ENCODE measurements at places on chromosomes 3 and 15. TPM values are rescaled to one million over a fixed set of nuclear protein-coding genes. Genes with fewer than 3 reads are reported as not detected.

GRCh38 chr15:62323353-62323890 lies 158.3 kb upstream of the C2CD4B start:
- no peak for DNase-seq

DNA sequence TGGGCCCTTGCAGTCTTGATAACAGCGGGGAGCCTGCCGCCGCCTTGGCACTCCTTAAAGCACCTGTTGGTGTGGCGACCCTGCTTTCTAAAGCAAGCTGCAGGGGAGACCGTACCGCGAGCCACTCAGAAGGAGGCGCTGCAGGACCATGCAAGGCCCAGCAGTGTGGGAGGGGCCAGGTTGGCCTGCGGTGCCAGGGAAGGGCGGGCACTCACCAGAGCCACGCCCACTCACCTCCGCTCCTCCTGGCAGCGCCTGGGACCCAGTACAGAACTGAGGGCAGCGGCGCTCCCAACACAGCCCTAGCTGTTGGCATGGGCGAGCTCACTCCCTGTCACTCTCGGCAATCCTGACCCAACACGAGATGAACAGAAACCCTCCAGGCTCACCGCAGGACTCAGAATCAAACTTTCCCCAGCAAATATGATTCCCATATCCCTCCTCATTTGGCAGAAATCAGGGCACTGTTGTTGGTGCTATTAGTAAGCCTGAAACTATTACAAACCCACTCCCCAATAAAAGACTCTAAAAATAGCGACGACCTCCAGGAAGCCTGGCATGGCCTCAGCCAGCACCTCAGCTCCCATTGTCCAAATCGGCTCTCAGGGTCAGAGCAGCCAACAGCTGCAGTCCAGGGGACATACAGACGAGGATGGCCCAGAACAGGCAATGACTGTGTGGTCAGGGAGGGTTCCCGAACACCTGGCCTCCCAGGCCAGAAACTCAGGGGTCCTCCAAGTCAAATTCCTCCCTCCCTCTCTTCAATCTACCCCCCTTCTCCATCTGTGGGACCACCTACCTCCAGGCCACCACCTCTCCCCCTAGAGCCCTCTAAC lies 77.2 kb downstream of the TBC1D2B start:
- DNase-seq: no peak

GRCh38 chr3:156963096-156963495 lies 136.9 kb downstream of the LEKR1 start:
- no peak for DNase-seq

DNA sequence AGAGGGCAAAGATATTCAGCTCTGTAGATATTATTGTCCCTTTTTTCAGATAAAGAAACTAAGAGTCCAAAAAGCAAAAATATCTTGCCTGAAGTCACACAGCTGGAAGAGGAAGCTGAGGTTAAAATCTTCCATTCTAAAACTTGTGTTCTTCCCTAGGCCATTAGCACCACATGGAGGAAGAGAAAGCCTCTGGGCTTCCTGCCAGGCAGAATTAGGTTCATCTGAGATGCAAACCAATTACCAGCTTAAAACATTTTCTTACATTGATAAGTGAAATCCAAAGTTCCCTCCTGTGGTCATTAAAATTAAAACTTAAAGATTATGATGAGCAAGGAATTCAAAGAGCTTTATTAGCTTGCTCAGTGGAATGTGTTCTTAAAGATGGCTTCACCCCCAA lies 235.3 kb upstream of the SETMAR start:
- DNase-seq: no peak

GRCh38 chr15:60351066-60351465 lies 46.7 kb downstream of the ANXA2 start:
- DNase-seq: no peak

- peak; percentile 58 for DNase-seq
Observed at GRCh38 chr3:138914870-138915502, 32.0 kb downstream of the FOXL2 start.

DNA sequence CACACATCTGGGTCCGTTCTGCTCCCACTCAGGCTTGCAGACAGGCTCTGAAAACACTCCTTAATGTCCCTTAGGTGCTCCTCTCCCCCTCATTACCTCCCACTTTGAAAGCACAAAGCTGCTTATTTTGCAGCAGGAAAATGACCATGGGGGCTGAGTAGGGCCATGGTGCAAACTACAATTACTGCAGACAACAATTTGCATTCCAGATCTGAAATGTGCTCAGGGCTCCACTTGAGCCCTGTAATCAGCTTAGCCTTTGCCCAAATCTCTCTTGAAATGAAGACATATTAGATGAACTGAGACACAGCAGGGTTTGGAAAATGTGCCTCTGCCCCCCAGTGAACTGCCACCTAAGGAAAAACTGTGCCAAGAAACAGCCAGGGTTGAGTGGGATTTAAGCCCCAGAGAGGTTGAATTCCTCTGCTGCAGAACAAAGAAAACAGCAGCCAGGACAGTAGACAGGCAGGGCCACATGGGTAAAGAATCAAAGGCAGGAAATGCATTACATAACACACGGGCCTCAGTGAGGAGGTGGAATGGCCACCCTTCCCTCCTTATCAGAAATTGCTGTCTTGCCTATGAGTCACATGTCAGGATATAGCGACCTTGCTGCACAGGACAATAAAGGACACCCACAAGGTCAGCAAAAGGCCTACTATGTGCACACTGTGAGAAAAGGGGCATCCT lies 126.8 kb upstream of the ARHGEF3 start:
- no peak for DNase-seq

DNA sequence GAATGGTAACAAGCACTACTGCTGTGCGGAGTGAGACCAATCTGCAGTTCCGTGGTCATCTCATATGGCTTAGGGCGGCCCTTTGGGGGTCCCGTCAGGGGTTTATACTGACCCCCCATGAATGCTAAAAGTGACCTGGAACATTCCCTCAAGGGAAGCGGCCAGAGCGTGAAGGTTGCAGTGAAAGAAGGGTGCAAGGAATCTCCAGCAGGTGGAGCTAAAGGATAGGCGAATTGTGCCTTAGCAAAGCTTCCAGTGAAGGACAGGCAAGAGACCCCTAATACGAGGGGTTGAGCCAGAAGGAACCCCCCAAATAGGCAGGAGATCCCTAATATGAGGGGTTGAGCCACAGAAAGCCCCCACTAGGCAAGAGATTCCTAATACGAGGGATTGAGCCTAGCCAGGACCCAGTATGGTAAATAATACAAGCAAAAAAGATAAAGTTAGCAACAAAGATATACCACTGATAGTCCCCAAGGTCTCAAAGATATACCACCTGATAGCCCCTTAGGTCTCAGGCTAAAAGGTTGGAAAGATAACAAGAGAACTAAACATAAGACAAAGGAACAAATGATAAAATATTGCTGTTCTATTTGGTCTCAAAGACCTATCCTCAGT lies 32.8 kb downstream of the ZNF589 start:
- peak; percentile 69 for DNase-seq

- DNase-seq: no peak
Observed at GRCh38 chr3:178406206-178406605, 130.0 kb upstream of the KCNMB2 start.

DNA sequence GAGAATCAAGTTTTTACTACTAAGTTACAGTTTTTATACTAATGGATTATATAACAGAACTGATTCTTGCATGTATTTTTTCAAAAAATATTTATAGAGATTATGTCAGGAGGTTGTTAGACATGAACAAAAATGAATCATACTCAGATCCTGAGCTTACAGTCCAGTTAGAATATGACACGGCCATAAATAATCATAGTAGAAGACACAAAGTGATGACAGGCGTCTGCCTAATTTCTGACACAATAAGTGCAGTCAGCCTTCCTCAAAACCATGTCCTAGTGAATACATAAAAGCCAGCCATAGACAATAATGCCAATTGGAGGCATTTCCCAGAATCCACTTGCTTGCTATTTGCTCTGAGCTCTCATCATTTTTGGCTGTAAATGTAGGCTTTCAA lies 81.7 kb upstream of the POU1F1 start:
- no peak for DNase-seq

DNA sequence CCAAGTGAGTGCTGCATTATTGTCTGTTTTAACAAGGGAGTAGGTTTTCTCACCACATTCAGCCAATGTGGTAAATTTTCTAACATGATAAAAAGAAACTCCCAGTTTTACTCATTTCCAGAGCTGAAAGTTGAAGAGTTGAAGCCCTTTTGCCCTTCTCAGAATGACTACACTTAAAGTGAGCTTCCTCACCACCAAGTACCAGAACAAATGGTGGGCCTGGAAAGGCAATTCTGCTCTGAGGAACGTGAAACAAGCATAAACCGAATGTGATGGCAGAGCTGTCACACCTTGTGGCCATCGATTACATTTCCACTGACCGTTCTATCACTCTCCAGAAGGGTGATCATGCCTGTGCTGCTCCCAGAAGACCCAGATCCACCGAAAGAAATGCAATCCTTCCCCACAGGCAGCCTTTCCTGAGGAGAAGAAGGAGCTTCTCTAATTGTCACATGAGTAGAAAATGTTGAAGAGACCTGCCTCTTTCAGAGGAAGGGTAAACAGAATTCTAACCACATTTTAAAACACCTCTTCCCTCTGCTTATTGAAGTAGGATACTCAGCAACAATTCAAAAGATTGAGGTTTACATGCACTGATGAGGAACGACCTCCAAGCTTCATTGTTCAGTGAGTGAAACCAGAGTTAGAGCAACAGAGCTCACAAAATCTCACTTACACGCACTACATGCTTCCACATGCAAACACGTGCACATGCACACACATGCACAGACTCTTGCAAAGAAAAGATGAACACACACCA lies 21.4 kb upstream of the CCR9 start:
- DNase-seq: no peak

GRCh38 chr3:157355276-157355675 lies 81.4 kb upstream of the PTX3 start:
- DNase-seq: no peak

DNA sequence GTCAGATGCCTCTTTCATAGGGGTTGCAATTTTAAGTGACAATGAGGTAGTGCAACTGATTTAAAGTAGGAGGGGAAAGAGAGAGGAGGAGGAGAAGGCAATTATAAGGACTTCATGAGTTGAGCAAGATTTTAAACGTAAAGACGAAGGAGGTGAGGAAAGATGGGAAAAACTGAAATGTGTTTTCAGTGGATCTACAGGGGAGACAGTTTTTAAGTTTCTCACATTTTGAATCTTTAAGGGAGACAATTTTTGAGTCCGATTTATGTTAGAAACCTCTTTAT lies 68.7 kb upstream of the LIMD1 start:
- DNase-seq: no peak

IL5RA gene
- total RNA-seq: under 0.01 TPM

CEMIP gene
- total RNA-seq: 3.7 TPM

WNT7A gene
- total RNA-seq: 15.1 TPM

GLDN gene
- total RNA-seq: 2.0 TPM

CLSTN2 gene
- 11.8 TPM for total RNA-seq

CELF6 gene
- 11.4 TPM for total RNA-seq

PTPRG gene
- total RNA-seq: 52.6 TPM

Data from frontal cortex (tissue), 4 donors.